Activated CD4-positive, alpha-beta T cell treated with anti-CD3 and anti-CD28 coated beads for 48 hours (primary cell): ENCODE measurements at places on chromosomes 6 and 20.

GRCh38 chr6:84766118-84766798, 1.9 kb upstream of the TBX18 start:
- no peak for DNase-seq

DNA sequence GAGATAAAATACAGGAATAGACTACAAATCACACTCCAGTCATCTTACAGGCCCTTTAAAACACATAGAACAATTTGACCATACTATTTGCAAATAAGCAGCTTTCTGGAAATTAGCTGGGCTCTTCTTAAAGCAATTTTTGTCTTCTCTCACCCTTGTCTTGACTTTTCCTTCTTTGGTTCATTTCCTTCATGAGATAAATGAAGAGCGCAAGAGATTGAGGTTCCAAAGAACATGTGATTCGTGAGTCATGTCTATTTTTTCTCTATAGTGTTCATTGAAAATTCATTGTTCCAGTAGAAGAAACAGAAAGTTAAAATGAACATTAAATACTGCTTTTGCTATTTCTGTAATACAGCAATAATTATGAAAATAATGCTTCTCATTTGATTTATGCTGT, 33.9 kb downstream of the PRDM1 start:
- DNase-seq: no peak

DNA sequence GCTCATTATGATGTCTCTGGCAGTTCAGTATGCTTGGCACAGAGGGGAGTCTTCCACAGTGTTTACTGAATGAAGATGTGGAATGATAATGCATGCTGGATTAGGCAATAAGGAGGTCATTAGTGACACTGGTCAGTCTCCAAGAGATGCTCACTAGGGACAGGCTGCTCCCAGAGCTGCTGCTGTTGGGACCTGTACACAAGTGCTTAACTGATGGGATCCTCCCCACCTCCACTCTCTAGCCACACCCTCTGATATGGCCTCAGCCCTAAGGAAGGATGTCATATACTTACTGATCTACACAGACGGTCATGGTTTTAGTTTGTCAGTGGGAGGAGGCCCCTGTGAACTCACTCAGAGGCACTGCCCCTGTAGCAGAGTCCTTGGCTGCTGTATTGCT, 73.4 kb downstream of the MYB start:
- DNase-seq: no peak

- DNase-seq: no peak
Measured at GRCh38 chr6:167833396-167833763, 6.7 kb downstream of the AFDN start.

GRCh38 chr6:13194852-13195251, 133.5 kb downstream of the TBC1D7 start:
- peak; percentile 25 for DNase-seq

GRCh38 chr6:44452725-44453124, 65.2 kb downstream of the CDC5L start:
- no peak for DNase-seq

GRCh38 chr20:963795-964194, 38.3 kb downstream of the RSPO4 start:
- no peak for DNase-seq

DNA sequence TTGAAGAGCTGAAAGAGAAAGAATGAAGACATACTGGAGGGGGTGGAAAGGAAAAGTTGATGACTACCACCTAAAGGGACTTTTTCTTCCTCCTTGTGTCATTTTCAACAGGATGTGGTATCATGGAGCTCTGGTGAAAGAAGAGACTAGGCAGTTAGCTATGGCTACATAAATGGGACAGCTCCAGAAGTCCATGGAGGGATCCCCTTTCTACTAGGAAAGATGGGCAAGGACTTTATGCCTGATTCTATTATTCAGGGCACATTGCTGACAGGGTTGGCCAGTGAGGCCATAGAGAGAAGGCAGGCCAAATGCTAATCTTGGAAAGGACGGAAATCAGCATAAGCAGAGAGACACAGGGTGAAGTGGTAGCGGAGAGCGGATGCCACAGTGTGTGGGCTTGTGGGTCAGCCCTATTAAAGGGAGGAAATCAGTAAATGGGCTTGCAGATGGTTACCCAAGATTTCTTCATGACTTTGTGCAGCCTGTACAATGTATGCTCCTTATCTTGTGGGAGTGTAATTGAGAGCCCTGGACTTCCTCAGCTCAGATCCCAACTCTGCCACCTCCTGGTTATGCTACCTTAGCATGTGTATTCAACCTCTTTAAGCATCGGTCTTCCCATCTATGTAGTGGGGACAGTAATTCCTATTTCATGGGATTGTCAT, 77.4 kb upstream of the TMEM170B start:
- DNase-seq: no peak

GRCh38 chr20:49400904-49401303, 81.6 kb downstream of the KCNB1 start:
- no peak for DNase-seq

DNA sequence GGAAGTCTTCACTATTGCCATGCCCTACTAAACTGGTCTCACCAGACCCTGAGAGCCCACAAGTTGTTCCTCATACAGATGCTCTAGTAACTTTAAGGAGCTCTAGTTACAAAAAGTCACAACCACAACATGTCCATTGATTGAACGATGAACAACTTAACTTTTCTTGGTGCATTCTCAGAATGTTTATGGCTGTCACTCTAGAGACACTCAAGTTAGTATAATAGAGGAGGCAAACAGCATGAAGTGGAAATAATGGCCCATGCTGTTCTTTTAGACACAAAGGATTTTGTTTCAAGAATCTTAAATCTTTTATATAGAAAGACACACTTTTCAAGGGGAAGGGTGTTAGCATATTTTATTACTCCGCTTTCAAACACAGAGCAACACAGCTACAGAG, 934.4 kb downstream of the HACE1 start:
- no peak for DNase-seq

DNA sequence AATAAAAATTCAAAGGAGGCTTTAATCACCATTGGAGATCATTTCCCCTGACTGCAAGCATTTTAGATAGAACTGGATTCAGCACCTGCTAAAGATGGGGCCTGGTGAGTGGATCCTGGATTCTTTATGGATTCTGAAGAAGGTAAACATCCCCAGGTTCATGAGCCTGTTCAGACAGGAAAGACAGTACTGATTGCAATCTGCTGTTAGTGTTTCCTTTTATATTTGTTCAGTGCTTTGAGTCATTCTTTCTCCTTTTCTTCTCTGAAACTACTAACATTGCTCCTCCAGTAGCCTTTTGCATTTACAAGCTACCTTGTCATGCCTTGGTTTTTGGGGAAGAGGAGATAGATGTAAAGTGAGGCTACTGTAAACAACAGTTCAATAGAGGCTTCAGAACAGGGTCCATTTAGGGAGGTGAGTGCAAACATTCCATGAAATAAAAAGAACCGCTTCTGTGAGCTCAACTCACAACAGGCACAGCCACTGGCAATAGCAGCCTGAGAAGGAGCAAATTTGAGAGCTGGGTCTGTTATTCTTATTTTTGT, 66.4 kb upstream of the PRL start:
- DNase-seq: no peak

GRCh38 chr20:59948828-59949720, 8.9 kb downstream of the FAM217B start:
- DNase-seq: peak; percentile 25

GRCh38 chr6:292506-293192, 362 bp downstream of the DUSP22 start:
- DNase-seq: peak; percentile 80

DNA sequence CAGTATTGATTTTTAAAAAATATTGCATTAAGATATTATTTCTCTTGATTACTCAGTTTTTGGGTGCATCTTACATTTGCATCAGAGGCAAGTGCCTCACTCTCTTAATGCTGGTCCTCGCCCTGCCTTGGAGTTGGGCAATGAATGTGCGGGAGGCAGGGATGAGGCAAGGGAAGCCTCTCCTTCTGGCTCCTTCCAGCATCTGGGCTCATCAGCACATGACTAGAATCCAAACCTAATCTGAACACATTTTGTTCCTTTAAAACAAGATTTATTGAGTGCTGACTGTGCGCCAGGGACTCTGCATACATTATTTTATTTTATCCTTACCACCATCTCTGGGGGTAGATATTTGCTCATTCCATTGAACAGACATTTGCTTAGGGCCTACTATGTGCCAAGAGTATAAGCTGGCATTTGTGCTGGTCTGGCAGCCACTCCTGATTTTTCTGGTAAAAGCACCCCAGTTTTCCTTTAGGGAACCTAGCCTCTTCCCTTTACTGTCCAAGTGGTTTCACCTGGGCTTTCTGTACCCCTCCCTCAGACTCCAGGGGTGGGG, 71.9 kb upstream of the ZNFX1 start:
- DNase-seq: no peak

- no peak for DNase-seq
Measured at GRCh38 chr6:108809211-108809610, 39.0 kb upstream of the ARMC2 start.

DNA sequence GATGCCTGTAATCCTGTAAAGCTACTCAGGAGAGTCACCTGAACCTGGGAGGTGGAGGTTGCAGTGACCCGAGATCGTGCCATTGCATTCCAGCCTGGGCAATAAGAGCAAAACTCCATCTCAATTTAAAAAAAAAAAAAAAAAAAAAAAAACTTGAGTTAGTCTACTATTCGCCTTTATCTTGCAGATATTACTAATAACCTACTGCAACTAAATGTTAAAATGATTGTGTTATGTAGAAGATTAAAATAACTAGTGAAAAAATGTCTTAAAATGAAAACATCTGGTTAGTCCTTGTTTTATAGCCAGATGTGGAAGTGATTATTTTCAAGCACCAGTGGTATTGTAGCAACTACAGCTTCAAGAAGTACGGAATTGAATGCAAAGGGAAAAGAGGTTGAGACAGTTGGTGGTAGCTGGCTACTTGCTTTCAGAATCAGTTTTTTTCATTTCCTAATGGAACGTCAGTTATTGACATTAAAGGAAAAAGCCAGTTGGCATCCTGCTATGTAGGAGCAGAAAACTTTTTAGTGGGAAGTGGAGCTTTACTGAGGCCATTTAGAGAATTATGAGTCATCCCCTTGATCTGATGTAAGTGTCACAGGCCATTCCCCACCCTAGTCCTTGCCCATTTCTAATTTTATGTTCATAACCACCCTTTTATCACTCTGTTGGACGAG, 43.8 kb upstream of the DYNLRB1 start:
- no peak for DNase-seq
